ENCODE measurements at places on chromosomes 3 and 15.

- DNase-seq = no peak
Measured at GRCh38 chr3:126946405-126946804, 36.5 kb upstream of the PLXNA1 start.

DNA sequence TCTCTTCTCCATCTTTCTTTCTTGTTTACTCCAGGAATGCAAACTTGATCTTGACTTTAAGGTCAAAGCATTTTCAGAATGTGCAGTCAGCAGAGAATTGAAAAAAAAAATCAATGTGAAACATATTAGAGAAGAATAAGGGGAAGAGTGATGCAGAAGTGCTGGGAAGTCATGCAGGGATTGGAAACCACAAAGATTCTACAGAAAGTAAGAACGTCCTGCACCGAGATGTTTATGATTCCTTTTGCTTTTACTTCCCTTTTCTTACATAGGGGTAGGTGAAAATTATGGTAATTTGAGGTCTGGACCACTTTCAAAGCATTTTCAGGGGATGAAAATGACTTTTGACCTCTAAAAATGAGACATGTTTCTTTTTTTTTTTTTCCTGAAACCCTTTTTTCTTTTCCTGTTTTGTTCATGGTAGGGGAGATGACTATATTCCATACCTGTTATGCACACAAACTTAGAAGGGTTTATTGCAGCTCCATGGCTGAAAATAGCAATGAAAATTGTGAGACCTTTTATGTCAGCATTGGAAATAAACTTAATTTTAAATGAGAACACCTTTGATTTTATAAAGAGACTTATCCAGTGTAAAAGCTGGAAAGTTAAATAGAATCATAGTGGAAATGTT lies 623.5 kb upstream of the TBL1XR1 start:
- DNase-seq = no peak

- DNase-seq = no peak
Measured at GRCh38 chr3:51686512-51687215, 15.6 kb downstream of the TEX264 start.

DNA sequence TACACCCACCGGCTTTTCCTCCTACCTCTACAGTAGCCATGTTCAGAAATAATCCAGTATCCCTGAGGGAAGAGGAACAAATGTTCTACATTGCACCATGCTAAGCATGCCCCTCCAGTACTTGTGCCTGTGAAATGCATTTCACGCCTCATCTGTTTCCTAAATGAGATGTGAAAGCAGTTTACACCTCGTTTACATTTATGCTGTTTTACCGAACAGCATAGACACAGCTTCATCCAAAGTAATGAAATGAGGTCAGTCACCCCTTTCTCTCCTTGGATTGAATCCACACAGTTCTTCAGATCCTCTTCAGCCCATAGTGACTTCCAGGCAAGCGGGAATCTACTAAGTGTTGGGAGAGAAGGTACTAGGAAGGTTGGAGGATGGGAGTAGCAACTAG lies 514.3 kb downstream of the PDCD6IP start:
- no peak for DNase-seq

- no peak for DNase-seq
Measured at GRCh38 chr15:35679186-35679585, 133.2 kb upstream of the DPH6 start.

- DNase-seq = no peak
Measured at GRCh38 chr3:57683286-57683685, 9.6 kb downstream of the DENND6A start.

GRCh38 chr3:40055361-40055760 lies 246.0 kb downstream of the MYRIP start:
- no peak for DNase-seq

DNA sequence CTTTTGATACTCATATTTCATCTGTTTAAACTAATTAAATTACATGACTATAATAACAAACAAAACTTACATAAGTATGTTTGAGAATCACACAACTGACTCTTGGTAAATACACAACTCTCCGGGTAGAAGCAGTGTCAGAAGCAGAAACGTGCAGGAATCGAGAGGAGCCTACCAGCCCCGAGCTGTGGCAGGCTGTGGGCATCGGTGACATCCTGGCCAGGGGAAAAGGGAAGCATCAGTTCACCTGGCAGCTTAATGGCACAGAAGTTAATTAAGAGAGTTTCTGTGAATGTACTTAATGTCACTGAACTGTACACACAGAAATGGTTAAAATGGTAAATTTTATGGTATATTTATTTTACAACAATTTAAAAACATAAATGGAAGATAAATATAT lies 90.2 kb downstream of the CRTC3 start:
- no peak for DNase-seq

- no peak for DNase-seq
Measured at GRCh38 chr15:45794712-45795439, 160.0 kb downstream of the SQOR start.

GRCh38 chr3:13176445-13176844 lies 103.2 kb upstream of the IQSEC1 start:
- DNase-seq = no peak

DNA sequence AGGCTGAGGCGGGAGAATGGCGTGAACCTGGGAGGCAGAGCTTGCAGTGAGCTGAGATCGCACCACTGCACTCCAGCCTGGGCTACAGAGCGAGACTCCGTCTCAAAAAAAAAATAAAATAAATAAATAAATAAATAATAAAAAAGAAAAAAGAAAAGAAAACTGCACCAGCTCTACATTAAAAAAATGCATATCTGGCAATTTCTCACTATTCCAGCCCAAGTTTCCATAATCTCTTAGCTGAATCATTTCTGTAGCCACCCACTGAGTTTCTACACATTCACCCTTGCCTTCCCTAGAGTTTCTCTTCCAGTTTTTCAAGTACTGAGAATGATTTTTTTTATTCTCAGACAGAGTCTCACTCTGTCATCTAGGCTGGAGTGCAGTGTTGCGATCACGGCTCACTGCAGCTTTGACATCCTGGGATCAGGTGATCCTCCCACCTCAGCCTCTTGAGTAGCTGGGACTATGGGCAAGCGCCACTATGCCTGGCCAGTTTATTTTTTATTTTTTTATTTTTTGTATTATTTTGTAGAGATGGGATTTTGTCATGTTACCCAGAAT lies 24.5 kb upstream of the SLC7A14 start:
- DNase-seq = no peak

- DNase-seq = no peak
Measured at GRCh38 chr3:103057487-103057886, 622.7 kb downstream of the ZPLD1 start.

DNA sequence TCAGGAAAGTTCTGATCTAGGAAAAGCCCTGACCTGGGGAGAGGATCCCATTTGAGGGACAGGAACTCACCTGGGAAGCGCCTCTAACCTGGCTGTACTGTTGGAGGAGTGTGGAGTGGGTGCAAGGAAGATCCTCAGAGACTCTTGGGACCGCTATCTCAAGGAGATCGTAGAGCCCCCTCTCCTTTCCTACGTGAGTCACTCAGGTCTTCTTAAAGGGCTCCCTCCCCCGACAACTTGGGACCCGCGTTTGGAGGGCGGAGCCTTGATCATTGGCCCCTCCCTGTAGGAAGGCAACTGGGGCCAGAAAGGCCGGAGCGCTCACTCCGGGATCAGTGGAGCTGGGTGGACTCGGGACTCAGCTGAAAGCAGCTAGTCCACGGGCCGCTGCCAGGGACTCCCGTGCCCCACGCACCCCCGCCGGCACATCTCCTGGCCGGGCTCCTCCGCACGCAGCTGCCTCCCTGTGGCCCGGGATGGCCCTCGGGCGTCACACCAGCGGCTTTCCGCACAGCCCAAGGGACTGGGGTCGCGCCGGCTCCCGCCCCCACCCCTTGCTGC lies 520 bp downstream of the SLC26A6 start:
- DNase-seq = no peak

GRCh38 chr15:89631902-89632264 lies 23.4 kb downstream of the KIF7 start:
- DNase-seq = no peak

DNA sequence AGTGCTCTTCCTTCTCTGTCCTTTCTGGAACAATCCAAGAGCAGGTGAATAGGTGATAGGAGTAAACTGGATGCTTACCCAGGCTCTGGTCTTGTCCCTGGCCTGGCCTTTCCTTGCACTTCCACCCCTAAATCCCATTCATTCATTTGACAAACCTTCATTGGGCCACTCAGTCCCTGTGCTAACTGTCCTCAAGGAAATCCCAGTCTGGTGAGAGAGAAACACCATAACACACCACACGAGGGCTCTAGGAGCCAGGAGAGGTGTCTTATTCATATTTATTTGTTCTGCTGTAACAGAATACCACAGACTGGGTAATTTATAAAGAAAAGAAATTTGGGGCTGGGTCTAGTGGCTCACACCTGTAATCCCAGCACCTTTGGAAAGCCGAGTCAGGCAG lies 22.8 kb downstream of the EFCC1 start:
- DNase-seq = no peak

DNA sequence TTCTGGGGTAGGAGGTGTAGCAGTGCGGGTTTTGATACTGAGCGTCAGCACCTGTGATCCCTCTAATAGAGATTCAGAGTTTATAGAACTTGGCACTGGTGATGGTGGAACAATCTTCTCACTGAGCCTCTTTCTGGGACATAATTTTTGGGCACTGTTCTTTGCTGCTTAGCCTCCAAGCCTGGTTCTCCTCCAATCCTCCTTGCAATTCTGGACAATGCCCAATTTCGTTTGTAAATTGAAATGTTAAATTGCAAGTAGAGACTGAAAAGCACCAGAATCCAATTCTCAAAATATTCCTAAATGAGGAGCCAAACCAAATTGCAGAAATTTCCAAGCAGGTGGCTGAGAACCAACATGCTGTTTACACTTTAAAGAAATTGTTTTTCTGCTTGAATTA lies 149.8 kb upstream of the ABI3BP start:
- DNase-seq = no peak

DNA sequence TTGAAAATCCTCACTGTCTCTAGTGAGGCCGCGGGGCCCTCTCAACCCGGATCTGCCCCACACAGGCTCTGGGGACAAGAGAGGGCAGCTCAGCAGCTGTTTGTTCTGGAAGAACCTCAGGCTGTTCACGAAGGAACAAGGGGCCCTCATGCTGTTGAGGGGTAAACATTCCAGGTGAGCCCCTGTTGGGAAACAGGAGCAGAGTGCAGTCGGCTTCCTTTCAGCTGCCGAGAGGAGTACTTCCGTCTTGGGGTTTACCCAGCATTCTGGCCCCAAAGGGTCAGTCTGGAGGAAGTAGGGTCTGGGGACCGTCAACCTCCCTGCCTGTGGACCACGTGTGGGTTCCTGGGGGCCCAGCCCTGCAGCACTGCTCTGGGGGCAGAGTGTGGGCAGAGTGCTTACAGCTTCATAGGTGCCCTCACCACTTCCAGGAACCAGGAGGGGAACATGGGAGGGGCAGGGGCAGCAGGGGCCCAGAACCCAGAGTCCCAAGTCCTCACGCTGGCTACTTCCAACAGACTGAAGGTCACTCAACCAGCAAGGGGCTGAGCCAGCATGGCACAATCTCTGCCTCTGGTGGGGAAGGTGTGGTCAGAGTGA lies 49.2 kb upstream of the CTSH start:
- DNase-seq = no peak

DNA sequence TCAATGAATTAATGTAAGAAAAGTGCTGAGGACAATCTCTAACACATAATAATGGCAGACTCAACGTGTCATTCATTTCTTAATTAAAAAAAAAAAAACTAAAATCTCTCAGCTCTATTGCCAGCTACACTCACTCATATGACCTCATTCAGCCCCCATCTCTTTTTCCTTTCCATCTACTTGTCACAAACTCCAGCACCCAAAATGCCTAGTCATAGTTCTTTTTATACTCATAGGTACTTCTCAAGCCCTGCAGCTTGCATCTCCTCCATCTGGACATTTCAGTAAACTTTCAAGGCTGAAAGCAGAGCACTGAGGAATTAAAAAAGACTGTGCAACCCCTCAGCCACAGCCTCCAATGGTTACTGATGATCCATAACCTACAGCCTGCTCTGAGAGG lies 109.8 kb downstream of the PLCH1 start:
- no peak for DNase-seq

GRCh38 chr15:65576664-65577063 lies 34.3 kb downstream of the INTS14 start:
- DNase-seq = no peak

GRCh38 chr3:152444029-152444641 lies 175.4 kb downstream of the MBNL1 start:
- no peak for DNase-seq

DNA sequence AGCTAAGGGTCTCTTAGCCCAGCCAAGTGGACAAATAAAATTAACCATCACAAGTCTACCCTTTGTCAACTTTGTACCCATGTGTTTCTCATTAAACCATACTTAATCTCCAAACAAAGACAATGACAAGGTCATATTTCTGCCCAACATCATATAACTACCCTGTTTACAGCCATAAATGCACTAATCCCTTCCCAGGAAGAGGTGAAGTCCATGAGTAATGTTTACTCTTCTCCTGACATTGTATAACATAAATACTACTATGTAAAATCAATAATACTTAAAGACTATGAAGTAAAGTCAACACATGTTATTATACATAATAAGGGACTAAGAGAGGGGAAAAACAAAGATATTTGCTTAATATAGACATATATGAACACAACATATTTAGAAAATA lies 38.5 kb upstream of the FAN1 start:
- DNase-seq = no peak

GRCh38 chr3:136193278-136194054 lies 2.7 kb downstream of the MSL2 start:
- DNase-seq = no peak

All from omental fat pad (tissue), 4 donors.